Astrocyte (in vitro differentiated cells and primary cell): ENCODE measurements at places on chromosomes 3 and 15.

DNA sequence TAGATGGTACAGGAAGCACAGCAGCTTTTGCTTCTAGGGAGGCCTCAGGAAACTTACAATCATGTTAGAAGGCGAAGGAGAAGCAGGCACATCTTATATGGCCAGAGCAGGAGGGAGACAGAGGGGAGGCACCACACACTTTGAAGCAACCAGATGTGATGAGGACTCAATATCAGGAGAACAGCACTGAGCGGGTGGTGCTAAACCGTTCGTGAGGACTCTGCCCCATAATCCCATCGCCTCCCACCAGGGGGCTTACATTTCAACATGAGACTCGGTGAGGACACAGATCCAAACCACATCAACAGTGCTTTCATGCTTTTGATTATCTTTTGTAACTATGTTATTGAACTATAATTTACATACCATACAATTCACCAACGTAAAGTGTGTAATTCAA is 7.6 kb upstream of the TMEM44 start:
- H3K4me3 ChIP-seq, result no peak overlapping the region
- H3K27me3 ChIP-seq, result no peaks in the 10 kb centered on the region
- DNase-seq, result peak; percentile 42
- H3K27ac ChIP-seq, result peak overlapping the region; percentile 44
- H3K36me3 ChIP-seq, result peaks cover 24% of the 10 kb centered on the region

- H3K4me1 ChIP-seq, result no peaks in the 10 kb centered on the region
- H3K27ac ChIP-seq, result no peak overlapping the region
- H3K4me3 ChIP-seq, result no peak overlapping the region
- H3K36me3 ChIP-seq, result peaks cover 79% of the 10 kb centered on the region
Measured at GRCh38 chr15:89323825-89324224, 10.8 kb downstream of the POLG start.

GRCh38 chr3:118533676-118534075 is 501.0 kb downstream of the IGSF11 start:
- no peaks in the 10 kb centered on the region for H3K4me1 ChIP-seq
- no peak overlapping the region for H3K4me3 ChIP-seq
- no peaks in the 10 kb centered on the region for H3K36me3 ChIP-seq
- no peaks in the 10 kb centered on the region for H3K27me3 ChIP-seq

DNA sequence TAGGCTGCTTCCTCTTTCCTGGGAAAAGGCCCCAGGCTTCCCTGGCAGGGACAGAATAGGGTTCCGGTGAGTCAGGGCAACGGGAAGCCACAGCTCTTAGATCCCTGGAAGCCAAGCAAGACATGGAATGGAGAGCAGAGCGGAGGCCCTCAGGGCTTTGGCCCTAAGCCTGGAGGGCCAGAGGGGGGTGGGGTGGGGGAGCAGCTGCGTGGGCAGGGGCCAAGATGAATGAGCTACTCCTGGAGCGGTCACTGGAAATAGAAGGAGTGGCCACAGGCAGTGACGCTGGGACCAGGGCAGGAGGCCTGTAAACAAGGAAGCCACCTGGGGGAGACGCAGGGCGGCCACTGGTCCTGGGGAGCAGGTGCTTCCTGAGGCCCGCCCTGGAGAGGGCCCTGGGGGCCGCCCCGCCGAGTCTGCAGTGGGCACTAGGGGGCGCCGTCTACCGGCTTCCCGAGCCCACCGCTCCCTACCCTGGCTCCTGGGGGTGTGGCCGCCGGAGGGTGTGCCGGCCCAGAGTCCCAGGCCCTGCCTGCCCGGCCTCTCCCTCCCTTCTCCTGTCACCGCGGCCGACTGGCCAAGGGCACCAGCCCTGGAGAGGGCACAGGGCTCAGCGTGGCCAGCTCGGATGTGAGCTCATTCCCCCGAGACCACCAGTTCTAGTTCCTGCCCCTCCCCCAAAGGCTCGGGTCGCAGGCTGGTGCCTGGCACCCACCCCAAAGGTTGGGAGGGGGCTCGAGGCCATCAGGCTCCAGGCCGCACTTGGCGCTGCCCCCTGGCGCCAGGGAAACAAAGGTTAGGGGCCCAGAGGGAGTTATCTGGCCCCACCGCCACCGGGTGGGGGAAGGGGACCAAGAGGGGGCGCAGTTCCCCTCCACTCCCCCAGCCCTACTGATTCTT is 12.1 kb downstream of the VPS18 start:
- peak overlapping the region; percentile 45 for H3K4me3 ChIP-seq
- H3K36me3 ChIP-seq, result peaks cover 9% of the 10 kb centered on the region
- H3K4me1 ChIP-seq, result peaks cover 21% of the 10 kb centered on the region
- no peaks in the 10 kb centered on the region for H3K27me3 ChIP-seq
- peak overlapping the region; percentile 68 for H3K27ac ChIP-seq
- DNase-seq, result peak; percentile 90

- peaks cover 6% of the 10 kb centered on the region for H3K4me1 ChIP-seq
- H3K27me3 ChIP-seq, result peaks cover 11% of the 10 kb centered on the region
- DNase-seq, result no peak
- H3K4me3 ChIP-seq, result peak within 1 kb of the TSS; percentile 57
- no peaks in the 10 kb centered on the region for H3K36me3 ChIP-seq
- H3K27ac ChIP-seq, result no peak within 1 kb of the TSS
Measured at GRCh38 chr15:64775551-64776401, at the start of gene RBPMS2. Gene RBPMS2 (minus strand): TSS chr15:64775589. CDS start chr15:64775319, 270 bp downstream.

- H3K36me3 ChIP-seq, result no peaks in the 10 kb centered on the region
- no peaks in the 10 kb centered on the region for H3K27me3 ChIP-seq
- no peak overlapping the region for H3K27ac ChIP-seq
- no peak for DNase-seq
Measured at GRCh38 chr15:48800811-48801455, 9.9 kb downstream of the CEP152 start.

DNA sequence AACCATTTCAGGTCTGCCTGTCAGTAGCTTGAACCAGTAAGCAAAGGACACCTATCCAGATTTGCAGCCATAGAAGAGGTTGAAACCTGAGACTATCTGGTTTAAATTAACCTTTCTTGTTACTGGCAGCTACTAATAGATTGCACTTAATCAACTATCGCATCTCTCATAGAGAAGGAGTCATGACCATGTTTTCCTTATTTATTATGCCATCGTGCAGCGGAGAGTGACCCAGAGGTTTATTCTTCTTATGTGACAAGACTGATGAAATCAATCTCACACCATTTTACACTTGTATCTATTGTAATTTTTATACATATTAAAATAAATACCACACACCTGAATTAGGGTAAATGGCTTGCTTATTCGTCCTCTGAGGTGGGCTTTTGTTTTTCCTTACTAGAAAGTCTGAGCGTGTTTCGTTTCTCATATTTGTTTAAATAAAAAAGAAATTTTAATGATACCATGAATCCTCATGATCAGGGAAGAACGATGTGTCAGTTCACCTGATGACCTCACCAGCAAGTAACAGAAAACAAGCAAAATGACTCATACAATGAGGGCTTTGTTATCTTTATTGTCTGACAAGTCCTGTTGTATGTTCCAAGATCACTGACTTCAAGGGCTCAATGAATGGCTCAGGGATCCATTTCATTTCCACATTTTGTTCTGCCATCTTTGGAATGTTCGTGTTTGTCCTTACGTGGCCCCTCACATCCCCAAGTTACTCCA is 379.5 kb upstream of the DPH6 start:
- DNase-seq, result peak; percentile 40
- H3K27me3 ChIP-seq, result no peaks in the 10 kb centered on the region
- no peak overlapping the region for H3K4me3 ChIP-seq
- no peaks in the 10 kb centered on the region for H3K4me1 ChIP-seq

GRCh38 chr3:167669699-167670098 is 16.0 kb upstream of the WDR49 start:
- H3K4me3 ChIP-seq, result no peak overlapping the region
- H3K36me3 ChIP-seq, result peaks cover 6% of the 10 kb centered on the region
- H3K4me1 ChIP-seq, result no peaks in the 10 kb centered on the region
- DNase-seq, result no peak
- no peaks in the 10 kb centered on the region for H3K27me3 ChIP-seq

GRCh38 chr3:30344288-30344687 is 262.1 kb upstream of the TGFBR2 start:
- peaks cover 50% of the 10 kb centered on the region for H3K4me1 ChIP-seq
- no peak overlapping the region for H3K4me3 ChIP-seq
- no peak for DNase-seq
- no peak overlapping the region for H3K27ac ChIP-seq
- H3K27me3 ChIP-seq, result no peaks in the 10 kb centered on the region
- no peaks in the 10 kb centered on the region for H3K36me3 ChIP-seq

DNA sequence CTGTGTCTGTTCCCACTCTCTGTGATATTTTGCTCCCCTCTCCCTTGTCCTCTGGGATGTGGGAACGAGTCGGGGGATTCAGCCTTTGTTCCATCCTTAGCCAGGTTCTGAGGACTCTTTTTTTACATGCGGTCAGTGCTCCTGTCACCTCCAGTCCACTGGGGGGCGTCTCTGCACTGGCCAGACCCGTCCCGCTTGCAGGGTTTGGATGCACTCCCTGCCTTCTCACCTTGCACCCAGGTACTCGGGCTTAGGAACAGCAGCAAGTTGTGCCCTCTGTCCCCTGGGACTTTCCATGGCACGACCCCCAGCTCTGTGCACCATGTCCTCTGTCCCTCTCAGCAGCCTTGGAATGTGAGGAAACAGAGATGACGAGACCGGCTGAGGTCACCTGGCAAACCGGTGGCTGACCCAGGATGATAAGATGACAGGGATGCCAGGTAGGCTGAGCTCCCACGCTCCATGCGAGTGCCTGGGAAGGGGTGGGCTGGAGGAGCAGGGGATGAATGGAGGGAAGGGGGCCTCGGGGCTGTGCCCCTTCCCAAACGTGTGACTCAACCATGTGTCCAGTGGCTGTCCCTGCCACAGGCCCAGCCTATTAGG is 27.3 kb upstream of the FGD5 start:
- H3K4me3 ChIP-seq, result no peak overlapping the region
- peak; percentile 3 for DNase-seq
- peaks cover 24% of the 10 kb centered on the region for H3K27me3 ChIP-seq

GRCh38 chr3:176491084-176491483 is 706.2 kb downstream of the TBL1XR1 start:
- no peaks in the 10 kb centered on the region for H3K27me3 ChIP-seq
- no peaks in the 10 kb centered on the region for H3K36me3 ChIP-seq
- DNase-seq, result no peak
- no peaks in the 10 kb centered on the region for H3K4me1 ChIP-seq

DNA sequence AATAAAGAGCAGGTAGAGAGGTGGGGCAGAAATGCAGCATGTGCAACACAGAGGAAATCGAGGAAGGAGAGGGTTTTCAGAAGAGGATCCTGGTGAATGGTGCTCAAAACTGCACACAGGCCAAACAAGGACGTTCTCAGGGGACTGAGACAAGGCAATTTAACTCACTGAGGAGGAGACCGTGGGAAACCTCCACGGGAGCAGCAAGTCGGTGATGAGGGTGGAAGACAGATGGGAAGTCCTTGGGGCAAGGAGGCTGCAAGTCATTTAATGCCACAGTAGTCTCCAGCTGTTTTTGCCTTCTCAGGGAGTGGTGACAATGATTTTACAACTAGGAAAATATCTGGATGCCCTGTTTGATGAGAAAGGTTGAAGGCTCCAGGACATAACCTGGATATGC is 11.5 kb upstream of the PDIA5 start:
- no peak overlapping the region for H3K4me3 ChIP-seq
- no peaks in the 10 kb centered on the region for H3K4me1 ChIP-seq
- no peak for DNase-seq
- no peaks in the 10 kb centered on the region for H3K36me3 ChIP-seq
- no peak overlapping the region for H3K27ac ChIP-seq

- peak overlapping the region; percentile 31 for H3K4me3 ChIP-seq
- H3K36me3 ChIP-seq, result no peaks in the 10 kb centered on the region
- no peaks in the 10 kb centered on the region for H3K27me3 ChIP-seq
- H3K27ac ChIP-seq, result peak overlapping the region; percentile 78
Measured at GRCh38 chr15:56805466-56806147, 72.3 kb upstream of the ZNF280D start.

DNA sequence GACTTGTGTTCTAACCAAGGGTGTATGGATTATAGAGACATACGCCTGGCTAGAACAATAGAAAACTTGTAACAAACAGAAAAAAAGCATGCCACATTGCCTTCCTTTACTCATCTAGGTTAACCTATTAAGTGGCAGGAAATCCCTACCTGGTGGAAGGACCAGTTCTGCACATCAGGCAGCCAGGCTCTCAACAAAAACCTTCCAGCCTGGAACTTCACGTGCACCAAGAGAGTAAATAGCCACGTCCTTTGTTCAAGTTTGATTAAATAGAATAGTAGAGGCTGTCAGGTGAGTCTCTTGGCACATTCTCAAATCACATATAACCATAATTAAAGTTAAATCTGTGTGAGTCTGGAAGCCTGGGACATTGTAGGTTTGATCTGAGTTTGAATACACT is 85.0 kb upstream of the DPH6 start:
- H3K27me3 ChIP-seq, result no peaks in the 10 kb centered on the region
- no peaks in the 10 kb centered on the region for H3K36me3 ChIP-seq
- no peak overlapping the region for H3K4me3 ChIP-seq
- no peak overlapping the region for H3K27ac ChIP-seq
- no peaks in the 10 kb centered on the region for H3K4me1 ChIP-seq

- H3K27me3 ChIP-seq, result no peaks in the 10 kb centered on the region
- no peaks in the 10 kb centered on the region for H3K4me1 ChIP-seq
- H3K36me3 ChIP-seq, result no peaks in the 10 kb centered on the region
Measured at GRCh38 chr15:91393186-91393585, 293.1 kb downstream of the SV2B start.

DNA sequence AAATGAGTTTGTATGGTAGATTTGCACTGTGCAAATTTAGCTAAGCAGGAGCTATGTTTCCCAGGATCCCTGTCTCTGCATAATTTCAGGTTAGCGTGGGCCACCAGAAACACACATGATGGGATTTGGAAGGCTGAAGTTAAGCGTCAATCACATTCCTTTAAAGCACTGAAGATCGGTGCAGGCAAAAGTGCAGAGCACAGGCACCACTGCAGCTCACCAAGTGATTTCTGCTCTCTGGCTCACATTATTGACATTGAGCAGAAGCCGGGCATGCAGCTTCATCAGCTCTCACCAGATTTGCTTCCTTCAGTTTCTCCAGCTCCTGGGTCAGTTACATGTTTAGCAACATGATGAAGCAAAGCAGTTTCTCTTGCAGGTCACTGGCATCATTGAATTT is 256.4 kb upstream of the TGFBR2 start:
- no peak overlapping the region for H3K4me3 ChIP-seq
- H3K4me1 ChIP-seq, result peaks cover 31% of the 10 kb centered on the region
- H3K36me3 ChIP-seq, result no peaks in the 10 kb centered on the region
- no peak overlapping the region for H3K27ac ChIP-seq

- H3K4me1 ChIP-seq, result peaks cover 32% of the 10 kb centered on the region
- peak; percentile 58 for DNase-seq
- no peaks in the 10 kb centered on the region for H3K36me3 ChIP-seq
Measured at GRCh38 chr15:48388016-48388851, 57.0 kb downstream of the DUT start.

- H3K4me3 ChIP-seq, result no peak overlapping the region
- H3K36me3 ChIP-seq, result no peaks in the 10 kb centered on the region
- H3K4me1 ChIP-seq, result no peaks in the 10 kb centered on the region
- no peak for DNase-seq
- no peaks in the 10 kb centered on the region for H3K27me3 ChIP-seq
Measured at GRCh38 chr3:18745472-18745871, 320.3 kb upstream of the SATB1 start.
